ENCODE measurements at places on chromosomes 11 and 22.

GRCh38 chr11:50412832-50413231, 380.2 kb downstream of the OR4C45 start:
- DNase-seq = peak; percentile 22

DNA sequence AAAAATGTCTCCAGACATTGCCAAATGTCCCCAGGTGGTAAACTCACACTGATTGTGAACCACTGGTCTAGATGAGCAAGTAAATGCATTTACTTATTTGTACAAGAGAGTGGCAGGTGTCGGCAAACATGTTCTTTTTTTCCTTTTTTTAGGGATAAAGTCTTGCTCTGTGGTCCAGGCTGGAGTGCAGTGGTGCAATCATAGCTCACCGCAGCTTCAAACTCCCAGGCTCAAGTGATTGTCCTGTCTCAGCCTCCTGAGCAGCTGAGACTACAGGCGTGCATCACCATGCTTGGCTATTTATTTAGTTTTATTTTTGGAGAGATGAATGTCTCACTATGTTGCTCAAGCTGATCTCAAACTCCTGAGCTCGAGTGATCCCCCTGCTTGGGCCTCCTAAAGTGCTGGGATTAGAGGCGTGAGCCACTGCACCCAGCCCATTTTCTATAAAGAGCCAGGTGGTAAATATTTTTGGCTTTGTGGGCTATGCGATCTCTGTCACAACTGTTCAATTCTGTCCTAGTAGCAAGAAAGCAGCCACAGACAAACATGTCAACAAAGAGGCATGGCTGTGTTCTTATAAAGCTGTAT, 1.4 kb downstream of the VPREB1 start:
- DNase-seq = no peak

- no peak for DNase-seq
Observed at GRCh38 chr11:79189055-79189454, 251.8 kb downstream of the TENM4 start.

- DNase-seq = no peak
Observed at GRCh38 chr11:11137339-11137738, 215.7 kb downstream of the CSNK2A3 start.

GRCh38 chr11:12196308-12196707, 85.9 kb downstream of the MICAL2 start:
- peak; percentile 36 for DNase-seq

DNA sequence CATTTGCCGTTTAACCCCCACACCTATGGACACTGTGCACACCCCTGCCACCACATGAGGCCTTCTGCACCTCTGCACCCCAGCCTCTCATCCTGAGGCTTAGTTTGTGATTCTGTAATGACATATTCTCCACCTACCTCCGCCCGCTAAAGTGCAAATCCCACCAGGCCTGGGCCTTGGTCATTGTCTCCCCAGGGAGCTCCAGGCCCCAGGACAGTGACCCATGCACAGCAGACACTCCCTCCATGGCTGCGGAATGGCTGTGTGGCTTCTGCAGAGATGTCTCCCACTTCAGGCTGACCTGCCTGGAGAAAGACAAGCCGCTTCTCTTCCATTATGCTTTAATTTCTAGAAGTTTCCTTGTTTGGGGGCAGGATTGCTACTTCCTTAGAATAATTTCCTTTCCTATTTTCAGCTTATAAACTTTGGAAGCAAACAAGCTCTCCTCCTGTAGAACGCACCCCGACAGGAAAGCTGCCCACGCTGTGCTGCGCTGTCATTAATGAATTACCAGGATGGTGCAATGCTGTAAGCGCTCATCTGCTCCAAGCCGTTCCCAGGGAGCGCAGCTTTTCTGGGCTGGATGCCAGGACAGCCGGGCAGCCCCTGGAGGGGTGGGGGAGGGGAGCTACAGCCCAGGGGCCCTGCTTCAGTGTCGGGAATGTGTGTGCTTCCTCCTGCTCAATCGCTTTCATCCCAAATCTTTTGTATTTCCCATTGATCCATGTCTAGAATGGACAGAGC, 618.0 kb downstream of the BRD1 start:
- DNase-seq = peak; percentile 23

DNA sequence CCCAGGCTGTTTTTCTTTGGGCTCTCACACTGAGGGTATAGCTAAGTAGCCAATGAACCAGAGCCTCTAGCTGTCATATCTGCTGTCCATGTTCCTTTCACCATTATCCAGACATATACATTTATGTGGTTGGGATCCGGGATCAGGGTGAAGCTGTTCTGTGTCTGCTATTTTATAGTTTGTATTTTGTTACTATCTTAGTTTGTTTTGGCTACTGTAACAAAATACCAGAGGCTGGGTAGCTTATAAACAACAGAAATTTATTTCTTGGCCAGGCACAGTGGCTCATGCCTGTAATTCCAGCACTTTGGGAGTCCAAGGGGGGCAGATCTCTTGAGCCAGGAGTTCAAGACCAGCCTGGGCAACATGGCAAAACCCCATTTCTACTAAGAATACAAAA, 40.5 kb upstream of the CABP7 start:
- no peak for DNase-seq
